Transverse colon (tissue), 4 donors: ENCODE measurements at places on chromosomes 5 and 9.

DNA sequence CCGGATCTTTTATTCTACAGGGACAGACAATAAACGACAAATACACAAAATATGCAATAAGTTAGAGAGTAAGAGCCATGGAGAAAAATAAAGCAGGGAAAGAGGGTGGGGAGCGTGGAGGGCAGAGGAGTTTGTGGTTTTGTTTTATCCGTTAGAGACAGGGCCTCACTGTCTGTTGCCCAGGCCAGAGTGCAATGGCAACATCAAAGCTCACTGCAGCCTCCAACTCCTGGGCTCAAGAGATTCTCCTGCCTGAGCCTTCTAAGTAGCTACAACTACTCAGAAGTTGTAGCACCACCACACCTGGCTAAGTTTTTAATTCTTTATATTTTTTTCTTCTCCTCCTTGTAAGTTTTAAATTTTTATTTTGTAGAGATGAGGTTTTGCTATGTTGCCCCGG, 54.5 kb upstream of the CTNNA1 start:
- no peak for DNase-seq

GRCh38 chr9:109560470-109561132, 62.5 kb upstream of the PTPN3 start:
- no peak for DNase-seq

DNA sequence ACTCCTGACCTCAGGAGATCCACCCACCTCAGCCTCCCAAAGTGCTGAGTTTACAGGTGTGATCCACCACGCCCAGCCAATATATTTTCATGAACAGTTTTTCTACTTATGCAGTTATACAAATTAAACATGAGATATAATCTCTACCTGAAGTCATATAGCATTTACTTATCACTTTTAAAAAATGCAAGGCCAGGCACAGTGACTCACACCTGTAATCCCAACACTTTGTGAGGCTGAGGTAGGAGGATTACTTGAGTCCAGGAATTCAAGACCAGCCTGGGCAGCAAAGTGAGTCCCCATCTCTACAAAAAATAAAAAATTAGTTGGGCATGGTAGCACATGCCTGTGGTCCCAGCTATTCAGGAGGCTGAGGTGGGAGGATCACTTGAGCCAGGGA, 164.7 kb upstream of the LHFPL2 start:
- DNase-seq = no peak

- DNase-seq = no peak
Measured at GRCh38 chr5:76283670-76284069, 119.4 kb upstream of the IQGAP2 start.

DNA sequence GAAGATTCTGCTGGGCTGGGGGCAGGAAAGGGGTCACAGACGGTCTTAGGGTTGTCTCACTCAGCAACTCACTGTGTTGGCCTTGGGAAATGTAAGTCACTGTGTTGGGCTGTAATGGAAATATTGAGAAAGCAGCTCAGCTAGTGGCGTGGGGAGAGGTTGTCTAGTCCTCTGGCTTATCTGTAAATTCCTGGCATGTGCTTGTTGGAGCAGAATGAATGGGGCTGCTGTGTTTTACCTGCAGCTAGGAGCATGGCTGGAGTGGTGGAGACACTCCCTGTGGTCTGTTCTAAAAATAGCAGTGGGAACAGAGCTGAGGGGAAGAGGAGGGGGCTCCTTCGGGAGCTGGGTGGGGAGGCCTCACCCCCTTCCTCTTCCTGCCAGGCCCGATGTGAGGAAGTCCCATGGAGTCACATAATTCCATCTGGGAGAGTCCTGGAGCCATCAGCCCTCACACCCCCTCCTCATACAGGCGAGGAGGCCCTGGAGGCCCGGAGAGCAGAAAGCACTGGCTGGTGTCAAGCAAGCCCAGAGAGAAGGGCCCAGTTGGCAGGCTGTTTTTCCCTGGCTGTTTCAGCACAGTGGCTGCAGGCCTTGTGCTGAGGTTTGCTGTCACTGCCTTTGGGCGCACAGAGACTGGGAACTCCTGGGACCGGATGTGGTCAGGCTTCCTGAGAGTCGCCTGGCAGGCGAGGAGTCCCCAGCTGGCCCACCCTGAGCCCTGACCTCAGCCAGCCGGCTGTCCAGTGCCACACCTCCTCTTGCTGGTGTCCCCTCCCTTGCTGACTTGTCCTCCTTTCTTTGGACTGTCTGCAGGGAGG, 84.9 kb downstream of the RGS3 start:
- peak; percentile 61 for DNase-seq

DNA sequence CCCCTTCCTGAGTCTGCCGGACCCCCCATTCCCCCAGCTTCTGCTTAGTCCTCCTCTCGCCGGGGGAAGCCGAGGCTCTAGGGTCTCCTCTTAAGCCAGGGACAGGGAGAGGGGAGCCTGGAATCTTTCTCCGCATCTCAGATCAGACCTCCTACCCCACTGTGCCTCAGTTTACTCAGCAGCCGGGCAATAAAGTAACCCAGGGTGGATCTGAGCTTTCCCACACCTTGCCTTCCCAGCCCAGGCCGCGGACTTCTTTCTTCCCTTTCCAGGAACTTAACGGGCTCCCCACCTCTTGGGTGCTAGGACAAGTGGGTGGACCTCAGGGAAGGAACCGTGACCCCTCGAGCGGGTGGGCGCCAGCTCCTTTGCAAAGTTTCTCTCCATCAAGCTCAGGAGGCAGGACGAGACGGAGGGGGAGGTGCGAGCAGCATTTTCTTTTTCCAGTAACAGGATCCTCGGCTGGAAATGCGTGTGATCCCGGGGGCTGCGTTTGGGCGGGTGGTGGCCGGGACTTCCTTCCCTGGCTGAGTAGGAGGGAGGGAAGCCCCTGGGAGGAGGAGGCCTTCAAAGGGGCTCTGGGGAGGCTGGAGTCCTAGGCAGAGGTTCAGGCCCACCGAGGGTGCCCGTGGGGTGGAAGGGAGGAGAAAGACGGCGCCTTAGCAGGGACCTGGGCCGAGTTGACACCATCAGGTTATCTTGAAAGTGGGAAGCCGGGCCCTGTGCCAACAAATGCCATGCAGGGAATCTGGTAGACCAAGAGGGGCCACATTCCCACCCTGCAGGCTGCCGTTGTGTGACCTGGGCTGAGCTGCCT, 795 bp downstream of the DAB2IP start:
- DNase-seq = peak; percentile 51

- DNase-seq = peak; percentile 62
Measured at GRCh38 chr9:137218754-137219271, 3.2 kb downstream of the RNF208 start.

DNA sequence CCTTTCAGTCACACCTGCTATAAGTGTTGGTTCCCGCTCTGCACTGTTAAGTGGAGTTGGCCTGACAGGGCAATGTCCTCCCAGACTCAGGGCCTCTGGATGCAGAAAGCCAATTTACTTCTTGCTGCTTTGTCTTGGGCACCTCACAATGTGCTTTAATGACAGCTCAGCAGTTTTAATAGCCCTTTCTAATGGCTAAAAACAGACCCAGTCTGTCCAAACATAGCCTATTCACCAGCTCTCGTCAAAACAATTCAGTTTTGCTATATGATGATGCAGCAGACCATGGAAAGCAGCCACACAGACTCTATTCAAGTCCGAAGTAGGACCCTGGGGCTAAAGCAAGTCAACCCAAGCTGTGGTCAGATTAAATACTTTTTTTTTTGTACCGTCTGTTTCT, 529.1 kb upstream of the SEMA6A start:
- DNase-seq = no peak

DNA sequence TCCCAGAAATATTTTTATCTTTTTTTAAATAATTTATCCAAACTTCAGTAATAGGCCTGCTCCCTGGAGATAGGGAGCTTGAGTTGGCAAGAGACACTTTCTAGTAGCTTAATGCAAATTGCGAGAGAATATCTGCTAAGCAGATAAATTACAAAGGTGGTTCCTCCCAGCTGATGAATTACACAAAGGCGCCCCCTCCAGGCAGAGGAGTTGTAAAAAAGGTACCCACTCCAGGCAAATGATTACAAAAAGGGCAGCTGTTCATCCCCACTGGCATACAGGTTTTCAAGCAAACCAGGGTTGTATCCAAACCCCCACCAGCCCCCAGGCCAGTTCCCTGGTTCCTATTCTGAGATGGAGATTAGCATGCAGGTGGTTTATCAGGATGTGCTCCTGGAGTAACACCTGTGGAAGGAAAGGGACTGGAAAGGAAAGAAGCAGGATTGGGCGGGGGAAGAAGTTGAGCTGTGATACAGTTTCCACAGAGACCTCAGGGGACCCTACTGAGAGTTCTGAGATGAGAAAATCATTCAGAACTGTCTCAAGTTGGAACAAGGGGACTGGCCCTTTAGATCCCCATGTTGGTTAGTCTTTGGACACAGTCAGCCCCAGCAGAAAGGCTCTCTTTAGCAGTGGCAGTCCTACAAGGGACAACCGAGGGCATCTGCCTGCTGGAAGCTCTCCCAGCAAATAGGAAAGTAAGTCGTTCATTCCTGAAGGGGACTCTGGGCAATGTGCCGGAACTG, 25.5 kb downstream of the ESM1 start:
- peak; percentile 9 for DNase-seq

GRCh38 chr9:134230942-134231325, 66.6 kb upstream of the RNU6ATAC start:
- no peak for DNase-seq

DNA sequence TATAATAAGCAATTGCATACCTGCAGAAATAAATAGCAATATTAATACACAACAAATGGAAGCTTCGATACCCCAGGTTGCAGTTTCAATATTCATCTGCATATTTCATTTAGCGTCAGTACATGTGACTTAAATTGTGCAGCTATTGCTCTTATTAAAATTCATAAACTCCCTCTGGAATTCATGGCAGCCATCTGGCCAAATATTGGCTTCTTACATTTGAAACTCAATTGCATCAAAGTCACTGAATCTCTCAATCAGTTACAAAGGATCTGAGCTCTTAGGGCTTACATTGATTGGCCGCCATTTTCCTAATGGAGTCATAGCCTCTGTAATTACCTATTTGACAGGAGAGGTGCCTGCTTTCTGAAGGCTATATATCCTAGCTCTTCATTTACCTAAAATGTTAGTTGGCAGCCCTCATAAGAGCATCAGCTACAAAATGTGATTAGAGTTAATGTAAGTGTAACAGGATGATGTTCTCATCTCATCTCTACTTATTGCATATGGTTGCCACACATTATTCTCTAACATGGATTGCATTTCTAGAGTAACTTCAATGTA, 453.5 kb downstream of the CAAP1 start:
- no peak for DNase-seq

- peak; percentile 40 for DNase-seq
Measured at GRCh38 chr9:110049699-110050450, 158.1 kb downstream of the C9orf152 start.

GRCh38 chr5:42753099-42753498, 3.5 kb upstream of the CCDC152 start:
- DNase-seq = no peak

GRCh38 chr5:175246242-175246888, 197.6 kb downstream of the DRD1 start:
- DNase-seq = peak; percentile 8

- DNase-seq = no peak
Measured at GRCh38 chr9:106890608-106891007, 27.6 kb downstream of the ZNF462 start.

DNA sequence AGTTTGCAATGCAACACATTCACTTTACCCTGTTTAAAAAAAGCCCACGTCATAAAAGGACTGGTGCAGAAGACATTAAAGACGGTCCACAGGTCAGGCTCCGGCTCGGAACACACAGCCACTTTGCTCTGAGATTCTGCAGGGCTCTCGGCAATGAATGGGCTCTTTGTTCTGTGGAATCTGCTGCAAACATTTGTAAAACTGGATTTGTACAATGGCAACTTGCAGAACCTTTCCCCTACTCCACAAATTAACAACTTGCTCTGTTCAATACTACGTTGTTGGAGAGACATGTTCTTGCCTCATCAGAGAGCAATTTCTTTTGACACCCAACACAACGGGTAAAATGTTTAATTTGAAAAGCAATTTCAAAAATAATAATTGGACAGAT, 13.0 kb upstream of the NR5A1 start:
- peak; percentile 24 for DNase-seq

- no peak for DNase-seq
Measured at GRCh38 chr9:93869863-93870262, 85.3 kb downstream of the BARX1 start.

GRCh38 chr5:167286891-167287290, 1004.6 kb upstream of the WWC1 start:
- no peak for DNase-seq

- no peak for DNase-seq
Measured at GRCh38 chr5:142958944-142959682, 188.9 kb downstream of the ARHGAP26 start.

DNA sequence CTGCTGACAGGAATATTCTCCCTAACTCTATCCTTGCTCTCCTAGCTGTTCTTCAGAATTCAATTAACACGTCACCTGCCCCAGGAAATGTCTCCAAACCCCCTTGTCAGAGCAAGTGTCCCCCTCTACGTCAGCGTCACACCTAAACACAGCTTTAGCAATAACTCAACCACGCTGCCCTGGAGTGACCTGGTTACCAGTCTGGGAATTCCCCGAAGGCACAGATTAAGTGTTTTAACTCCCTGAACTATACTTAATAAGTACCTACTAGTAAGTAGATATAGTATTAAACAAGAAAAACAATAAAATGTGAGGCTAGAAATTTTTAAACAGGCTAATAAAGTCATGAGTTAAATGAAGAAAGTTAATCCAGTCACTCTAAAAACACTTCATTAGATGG, 78.4 kb downstream of the FANCC start:
- no peak for DNase-seq

GRCh38 chr5:114449860-114450421, 88.1 kb downstream of the KCNN2 start:
- DNase-seq = peak; percentile 60

DNA sequence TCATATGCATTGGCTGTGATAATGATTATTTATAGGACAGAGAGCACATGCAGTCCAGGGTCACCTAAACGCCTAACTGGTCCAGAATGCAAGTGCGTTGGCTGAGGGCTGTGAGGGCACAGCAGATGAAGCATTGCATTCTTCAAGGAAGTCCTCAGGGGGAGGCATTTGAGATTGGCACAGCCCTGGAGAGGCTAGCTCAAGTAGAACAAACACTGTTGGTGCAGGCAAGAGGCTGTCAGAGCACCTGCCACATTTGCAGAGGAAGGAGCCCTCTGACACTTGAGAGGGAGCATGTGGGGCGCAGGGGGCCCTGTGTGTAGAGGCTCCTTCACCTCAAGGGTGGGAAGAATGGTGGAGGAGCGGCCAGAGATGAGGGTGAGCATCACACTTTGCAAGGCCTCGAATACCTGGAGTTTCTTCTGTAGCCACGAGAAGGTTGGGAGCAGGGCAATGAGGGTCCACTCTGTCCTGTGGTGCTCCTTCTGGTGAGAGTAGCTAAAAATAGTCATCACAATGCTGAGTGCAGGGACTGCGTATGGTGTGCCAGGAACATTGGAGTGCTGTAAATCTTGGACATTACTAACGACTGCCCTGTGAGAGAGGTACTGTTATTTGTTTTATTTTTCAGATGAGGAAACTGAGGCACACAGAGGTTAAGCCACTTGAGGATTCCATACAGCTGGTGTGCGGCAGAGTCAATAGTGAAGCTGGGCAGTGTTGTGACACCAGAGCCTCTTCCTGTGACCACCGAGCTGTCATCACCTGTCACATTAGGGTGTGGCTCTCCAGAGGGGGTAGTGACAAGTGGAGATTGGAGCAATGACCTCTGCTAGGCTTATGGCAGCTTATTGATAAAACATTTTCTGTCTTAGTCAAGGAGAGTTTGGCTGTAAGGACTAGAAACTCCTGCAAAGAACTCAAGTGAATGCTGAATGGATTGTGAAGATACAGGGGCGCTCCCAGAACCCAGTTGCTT, 100.2 kb downstream of the PIP5K1B start:
- no peak for DNase-seq

GRCh38 chr5:40826489-40827187, 8.4 kb downstream of the RPL37 start:
- DNase-seq = no peak
